ENCODE measurements at places on chromosomes 4 and X.

- DNase-seq = no peak
Observed at GRCh38 chr4:83851261-83852084, 315.6 kb downstream of the GPAT3 start.

DNA sequence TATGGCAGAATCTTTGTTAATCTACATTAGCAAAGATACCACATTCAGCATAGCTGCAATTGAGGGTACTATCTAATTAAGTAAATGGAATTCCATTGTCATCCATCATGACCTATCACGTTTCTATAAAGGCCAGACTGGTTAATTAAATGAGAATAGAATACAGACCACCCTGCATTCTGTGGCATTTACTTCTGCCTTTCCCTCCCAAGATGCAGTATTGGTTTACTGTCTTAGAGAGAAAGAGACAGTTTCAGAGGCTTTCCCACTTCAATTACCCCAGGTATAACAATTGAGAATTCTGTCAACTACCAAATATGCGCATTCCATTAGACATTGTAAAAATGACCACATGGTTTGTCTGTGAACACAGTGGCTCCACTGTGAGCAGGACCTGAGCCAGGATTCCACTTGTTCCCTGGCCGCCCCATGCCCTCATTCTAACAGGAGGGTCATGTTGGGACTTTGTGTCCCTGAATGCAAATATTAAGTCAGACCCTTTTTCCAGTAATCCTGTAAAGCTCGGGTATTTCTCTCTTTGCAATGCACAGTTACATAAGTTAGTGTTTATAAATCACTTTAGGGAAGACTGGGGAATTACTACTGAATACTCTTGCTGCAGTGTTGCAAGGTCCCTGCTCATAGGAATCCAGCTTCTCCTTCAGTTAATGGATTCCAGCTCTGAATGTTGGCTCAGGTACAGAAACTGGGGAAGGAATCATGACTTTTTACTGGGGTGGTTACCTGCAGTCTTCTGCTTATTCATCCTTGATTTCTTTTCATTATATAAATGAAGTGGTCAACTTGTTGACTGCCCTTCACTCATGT lies 261.0 kb downstream of the PDGFC start:
- no peak for DNase-seq

GRCh38 chr4:71006203-71006907 lies 12.9 kb downstream of the DCK start:
- no peak for DNase-seq

GRCh38 chr4:168515222-168516011 lies 18.6 kb downstream of the PALLD start:
- no peak for DNase-seq

GRCh38 chr4:79170077-79170476 lies 155.8 kb downstream of the NAA11 start:
- DNase-seq = no peak

DNA sequence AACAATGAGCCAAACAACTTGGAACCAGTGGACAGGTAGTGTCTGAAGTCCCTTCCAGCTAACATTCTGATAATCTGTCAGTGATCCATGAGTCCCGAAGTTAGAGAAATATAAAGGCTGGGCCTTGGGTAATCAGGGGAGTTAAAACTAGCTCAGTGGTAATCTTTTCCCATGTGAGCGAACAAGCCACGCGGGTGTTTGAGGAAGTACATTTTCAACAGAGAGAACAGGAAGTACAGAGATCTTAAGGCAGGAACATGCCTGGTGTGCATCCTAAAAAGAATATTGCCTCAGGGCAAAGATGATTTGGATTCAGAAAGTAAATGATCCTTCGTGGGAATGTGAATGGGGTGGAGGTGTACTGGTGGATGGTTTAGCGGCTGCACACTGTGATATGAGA lies 42.9 kb downstream of the FNIP2 start:
- no peak for DNase-seq

- no peak for DNase-seq
Observed at GRCh38 chr4:26424153-26424552, 66.1 kb downstream of the CCKAR start.

GRCh38 chrX:81957900-81958545 lies 756.1 kb downstream of the SH3BGRL start:
- no peak for DNase-seq

- no peak for DNase-seq
Observed at GRCh38 chrX:18875256-18875878, 108.5 kb downstream of the PHKA2 start.

- no peak for DNase-seq
Observed at GRCh38 chr4:159283696-159284095, 180.8 kb downstream of the RAPGEF2 start.
